HuH-7 (cell line): ENCODE measurements at places on chromosomes 2 and 18.

- DNase-seq = no peak
These were observed 35.7 kb downstream of the INHBB start for GRCh38 chr2:120381661-120382060.

GRCh38 chr2:48232351-48232750 is 297.6 kb upstream of the STON1 start:
- DNase-seq = no peak

DNA sequence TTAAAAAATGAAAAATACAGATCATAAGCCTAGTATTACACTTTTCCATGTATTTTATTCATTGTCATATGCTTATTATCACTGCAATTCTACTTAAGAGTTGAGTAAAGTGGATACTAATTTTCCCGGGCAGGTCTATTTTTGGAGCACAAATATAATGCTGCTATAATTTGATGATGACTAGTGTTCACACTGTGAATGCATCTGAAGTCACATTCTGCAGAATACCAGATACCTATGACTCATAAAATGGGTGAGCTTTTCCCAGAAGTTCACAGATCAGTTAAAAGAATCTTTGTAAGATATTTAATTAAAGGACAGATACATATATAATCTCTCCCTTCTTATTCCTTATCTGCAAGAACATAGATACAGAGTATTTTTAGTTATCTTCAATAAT is 79.8 kb upstream of the MC4R start:
- DNase-seq = no peak

DNA sequence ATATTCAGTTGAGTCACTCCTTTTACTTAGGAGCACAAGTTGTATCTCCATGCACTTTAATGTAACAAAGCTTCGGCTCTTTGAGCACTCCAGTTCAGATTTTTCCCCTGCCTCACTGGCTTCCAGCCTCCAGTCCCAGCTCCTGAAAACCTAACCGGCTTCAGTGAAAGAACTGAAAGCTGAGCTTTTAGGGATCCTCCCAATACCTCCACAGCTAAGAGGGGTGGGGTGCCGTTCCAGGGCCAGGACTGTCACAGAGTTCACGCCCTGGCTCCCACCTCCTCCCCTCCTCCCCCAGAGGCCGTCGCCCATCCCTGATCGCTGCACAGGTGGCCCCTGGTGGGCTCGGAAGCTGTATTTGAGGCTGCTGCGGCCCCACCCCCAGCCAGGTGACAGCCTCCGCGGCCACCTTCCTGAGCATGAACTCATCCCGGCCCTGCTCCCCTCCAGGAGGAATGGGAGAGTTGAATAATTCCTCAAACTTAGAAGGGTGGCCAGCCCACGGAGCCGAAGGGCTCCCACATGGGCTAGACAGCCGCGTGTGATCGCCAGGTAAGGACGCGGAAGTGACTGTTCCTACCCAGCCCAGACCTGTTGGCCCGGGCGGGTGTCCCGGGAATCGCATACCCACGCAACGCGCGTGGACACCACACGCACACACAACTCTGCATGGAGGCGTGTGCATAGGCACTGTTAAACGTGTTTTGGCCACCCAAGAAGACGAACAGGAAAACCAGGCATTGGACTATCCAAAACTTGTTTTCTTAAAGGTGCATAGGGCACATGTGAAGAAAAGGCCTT is 1.8 kb downstream of the MYO5B start:
- DNase-seq = no peak

DNA sequence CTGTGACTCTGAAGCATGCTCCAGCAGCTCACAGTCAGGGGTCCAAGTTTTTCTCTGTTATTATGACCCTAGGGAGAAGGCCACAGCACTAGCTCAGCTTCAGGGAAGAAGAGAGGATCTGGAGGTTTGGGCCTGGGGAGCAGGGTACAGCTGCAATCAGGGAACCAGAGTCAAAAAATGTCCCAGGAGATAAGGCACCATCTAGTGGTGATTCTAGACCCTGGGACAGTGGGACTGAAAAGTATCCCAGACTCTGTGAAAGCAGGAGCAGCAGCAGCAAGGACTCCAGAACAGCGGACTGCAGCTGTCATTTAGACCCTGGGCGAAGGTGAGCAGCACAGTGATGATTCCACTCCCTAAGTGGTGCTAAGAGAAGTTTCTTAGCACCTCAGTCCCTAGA is 278.4 kb upstream of the DDX18 start:
- DNase-seq = peak; percentile 15

GRCh38 chr18:46820863-46821262 is 64.0 kb upstream of the ST8SIA5 start:
- no peak for DNase-seq
